GM12865 (cell line): ENCODE measurements at places on chromosomes 2 and 18.

GRCh38 chr2:8300216-8300615, 381.6 kb upstream of the ID2 start:
- no peak for DNase-seq

- DNase-seq: no peak
Observed at GRCh38 chr2:70870790-70871189, 35.2 kb upstream of the CD207 start.

- no peak for DNase-seq
Observed at GRCh38 chr2:102707796-102708695, 53.8 kb upstream of the TMEM182 start.

DNA sequence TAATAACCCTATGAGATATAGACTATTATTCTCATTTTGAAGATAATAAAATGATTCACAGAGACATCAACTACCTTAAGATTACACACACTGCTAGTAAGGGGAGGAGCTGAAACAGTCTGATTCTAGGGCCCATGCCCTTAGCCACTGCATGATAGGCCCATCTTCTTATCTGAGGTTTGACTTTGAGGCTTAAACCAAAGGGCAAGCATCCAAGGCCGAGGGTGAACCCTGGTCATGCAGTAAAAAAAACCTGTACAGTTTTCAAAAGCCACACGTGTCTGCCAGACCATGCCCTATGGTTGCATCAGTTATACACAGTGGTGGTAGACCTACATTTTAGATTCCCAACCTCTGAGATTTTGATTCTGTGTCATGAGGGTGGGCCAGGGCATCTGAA, 44.8 kb downstream of the POLE4 start:
- DNase-seq: no peak

DNA sequence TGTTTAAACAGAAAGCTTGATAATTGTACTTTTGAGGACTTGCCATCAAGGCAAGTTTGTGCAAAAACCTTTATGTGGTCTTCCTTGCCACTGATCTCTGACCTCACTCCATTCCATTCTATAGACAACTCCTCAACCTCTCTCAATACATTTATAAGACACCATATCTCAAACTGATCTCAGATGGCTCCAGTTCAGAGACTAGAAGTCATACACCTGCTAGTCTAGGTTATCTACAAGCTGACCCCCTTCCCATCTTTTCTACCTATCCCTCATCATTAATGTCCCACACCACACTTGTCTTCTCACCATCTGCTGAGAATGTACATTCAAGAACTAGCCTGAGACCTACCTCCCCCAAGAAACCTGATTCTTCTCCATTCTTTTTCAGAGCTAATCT, 113.1 kb downstream of the METTL8 start:
- DNase-seq: peak; percentile 66

- no peak for DNase-seq
Observed at GRCh38 chr18:48164701-48165100, 234.2 kb upstream of the SMAD2 start.

- no peak for DNase-seq
Observed at GRCh38 chr2:169184074-169184473, 114.7 kb downstream of the DHRS9 start.

DNA sequence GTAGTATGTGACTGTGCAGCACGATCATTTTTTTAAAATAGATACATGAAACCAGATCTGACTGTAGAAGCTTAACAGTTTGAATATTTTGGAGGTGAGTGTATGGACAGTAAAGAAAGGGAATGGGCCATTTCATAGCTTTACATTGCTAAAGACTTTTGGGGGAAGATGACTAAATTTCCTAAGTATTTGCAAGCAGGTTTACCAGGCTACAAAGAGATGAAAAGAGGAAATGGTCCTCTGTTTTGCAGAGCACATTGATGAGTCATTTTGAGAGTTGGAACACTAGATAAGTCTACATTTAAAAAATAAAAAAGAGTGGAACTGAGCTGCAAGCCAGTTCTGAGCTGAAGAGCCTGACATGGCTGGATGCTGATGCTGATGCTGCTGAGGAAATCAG, 115.7 kb upstream of the LRATD1 start:
- DNase-seq: peak; percentile 30

GRCh38 chr2:97664636-97664970, 759 bp upstream of the ACTR1B start:
- no peak for DNase-seq

DNA sequence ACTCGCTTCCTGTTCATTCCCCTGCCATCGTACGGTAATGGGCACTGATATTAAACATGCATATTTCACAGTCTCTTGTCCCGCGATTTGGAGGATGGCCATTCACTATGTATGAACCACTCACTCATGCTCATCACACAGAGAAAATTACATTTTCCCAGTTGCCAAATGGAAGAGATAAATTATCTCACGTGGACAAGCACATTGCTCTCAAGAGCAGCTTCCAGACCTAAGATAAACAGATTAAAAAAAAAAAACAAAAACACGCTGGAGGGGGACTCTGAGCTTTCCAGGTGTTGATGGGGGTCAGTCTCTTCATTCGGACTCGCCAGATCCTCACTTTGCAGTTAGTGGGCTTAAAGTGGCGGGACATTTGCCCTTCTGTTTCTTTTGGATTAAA, 1.7 kb upstream of the MAPK4 start:
- DNase-seq: no peak
